ENCODE measurements at places on chromosomes 5 and 9.

DNA sequence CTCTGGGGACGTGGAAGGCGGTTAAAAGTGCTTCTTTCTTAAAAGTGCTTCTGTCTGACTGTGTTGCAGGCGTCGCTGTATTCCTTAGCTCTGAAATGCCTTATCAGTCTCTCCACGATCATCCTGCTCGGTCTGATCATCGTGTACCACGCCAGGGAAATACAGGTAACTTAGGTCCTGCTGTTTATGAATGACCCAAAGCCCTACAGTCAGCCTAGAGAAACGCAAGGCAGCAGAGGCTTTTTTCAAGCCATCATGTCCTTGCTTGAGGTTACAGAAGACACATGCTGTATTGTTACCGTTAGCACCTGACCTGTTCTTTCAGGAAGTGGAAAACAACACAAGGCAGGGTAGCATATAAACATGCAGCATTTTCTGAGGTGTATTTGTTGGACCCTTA, 2.0 kb downstream of the KCNN2 start:
- no peak for DNase-seq

- DNase-seq = no peak
Measured at GRCh38 chr5:107805824-107806223, 135.1 kb upstream of the EFNA5 start.

GRCh38 chr5:145847499-145848497, 12.7 kb upstream of the PRELID2 start:
- no peak for DNase-seq

DNA sequence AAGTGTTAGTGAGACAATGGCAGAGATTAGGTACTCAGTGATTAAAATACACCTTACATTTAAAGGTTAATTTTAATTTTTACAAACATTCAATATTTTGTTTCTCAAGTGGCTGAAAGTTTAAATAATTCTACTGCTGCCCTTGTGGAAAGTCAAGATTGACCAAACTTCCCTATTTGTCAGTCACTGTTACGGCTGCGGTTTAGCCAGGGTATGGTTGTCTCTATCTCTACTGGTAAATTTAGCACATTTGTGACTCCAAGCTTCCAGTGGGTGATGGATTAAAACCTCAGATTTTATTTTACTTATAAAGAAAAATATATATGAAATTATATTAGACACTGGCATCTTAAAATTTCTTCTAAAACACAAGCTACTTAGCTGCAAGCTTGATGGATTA, 368.4 kb downstream of the CDH18 start:
- no peak for DNase-seq

DNA sequence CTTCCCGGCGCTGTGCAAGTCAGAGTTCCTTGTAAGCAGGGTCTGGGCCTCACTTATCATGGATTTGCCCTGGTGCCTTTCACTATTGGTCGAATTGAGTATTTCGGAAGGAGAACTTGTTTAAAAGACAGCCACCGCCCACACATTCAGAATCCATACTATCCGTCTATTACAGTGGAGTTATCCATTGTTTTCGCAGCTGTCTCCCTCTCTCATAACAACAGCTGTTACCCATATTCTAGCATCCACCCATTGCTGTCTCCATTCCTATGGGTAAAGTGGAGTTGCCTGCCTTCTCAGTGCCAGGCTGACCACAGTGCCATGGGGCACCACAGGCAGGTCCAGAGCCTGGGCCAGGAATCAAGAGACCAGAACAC, 20.2 kb downstream of the FAXDC2 start:
- no peak for DNase-seq

GRCh38 chr5:171162596-171162995, 146.5 kb upstream of the TLX3 start:
- DNase-seq = peak; percentile 16

- DNase-seq = no peak
Measured at GRCh38 chr9:112086627-112087026, 88.5 kb downstream of the SUSD1 start.

- DNase-seq = no peak
Measured at GRCh38 chr5:56574778-56575177, 240.6 kb upstream of the MAP3K1 start.

- DNase-seq = no peak
Measured at GRCh38 chr5:23302438-23302837, 205.0 kb upstream of the PRDM9 start.

DNA sequence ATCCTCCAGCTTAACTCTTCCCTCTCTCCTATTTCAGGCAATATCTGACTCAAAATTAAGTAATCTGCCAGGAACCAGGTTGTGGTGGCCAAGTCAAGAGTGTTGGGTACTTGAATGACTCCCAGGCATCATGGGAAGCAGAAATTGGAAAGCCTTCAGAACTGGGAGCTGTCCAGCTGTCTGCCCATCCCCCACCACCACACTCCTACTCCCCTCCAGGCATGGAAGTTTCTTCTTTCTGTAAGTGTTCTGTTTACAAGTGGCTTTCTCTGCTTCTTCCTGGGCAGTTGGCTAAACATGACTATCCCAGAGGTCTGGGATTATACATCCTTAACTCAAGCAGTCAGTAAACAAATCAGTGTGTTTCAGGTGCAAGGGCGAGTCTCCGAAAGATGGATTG, 14.6 kb upstream of the PBX3 start:
- no peak for DNase-seq

DNA sequence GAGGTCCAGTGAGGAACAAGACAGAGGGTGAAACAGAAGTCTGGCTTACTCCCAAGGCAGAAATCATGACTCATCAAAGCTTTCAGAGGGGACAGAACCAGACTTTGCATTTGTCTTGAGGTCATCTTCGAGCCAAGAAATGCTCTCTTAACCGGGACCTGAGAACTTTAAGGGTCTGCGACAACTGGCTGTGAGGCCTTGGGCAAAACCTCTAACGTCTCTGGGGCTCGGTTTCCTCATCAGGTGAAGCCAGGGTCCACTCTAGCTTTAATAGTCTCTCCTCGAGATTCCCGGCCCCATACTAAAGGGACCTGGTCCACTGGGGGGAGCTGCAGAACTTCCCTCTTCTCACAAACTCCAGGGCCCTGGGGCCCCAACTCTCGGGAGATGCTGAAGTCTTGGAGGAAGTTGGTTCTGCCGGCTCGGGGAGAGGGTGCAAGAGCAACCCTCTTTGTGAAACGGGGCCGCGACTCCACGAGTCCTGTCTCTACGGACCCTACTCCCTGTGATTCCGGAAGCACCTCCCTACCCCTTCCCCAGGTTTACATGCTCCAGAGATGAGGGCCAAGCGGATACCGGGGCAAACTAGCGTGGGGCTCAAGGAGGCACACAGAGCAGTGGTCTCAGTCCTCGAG, 2.6 kb downstream of the GLIS3 start:
- DNase-seq = peak; percentile 76

DNA sequence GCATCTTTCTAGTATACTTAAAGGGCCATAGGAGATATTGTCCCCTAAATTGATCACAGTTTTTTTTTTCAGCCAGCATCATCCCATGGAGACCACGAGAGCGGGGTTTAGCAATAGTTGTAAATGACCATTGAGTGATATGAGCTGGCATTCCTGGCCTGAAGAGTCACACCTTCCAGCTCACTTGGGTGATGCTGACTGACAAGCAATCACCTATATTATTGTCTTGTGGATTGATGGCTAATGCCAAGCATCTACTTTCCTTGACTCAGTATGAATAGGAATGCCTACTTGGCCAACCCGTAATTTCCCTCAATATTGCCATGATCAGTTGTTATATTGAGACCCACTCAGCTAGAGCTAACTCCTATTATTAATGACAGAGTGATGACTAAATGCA, 70.5 kb downstream of the ADAMTSL1 start:
- no peak for DNase-seq

DNA sequence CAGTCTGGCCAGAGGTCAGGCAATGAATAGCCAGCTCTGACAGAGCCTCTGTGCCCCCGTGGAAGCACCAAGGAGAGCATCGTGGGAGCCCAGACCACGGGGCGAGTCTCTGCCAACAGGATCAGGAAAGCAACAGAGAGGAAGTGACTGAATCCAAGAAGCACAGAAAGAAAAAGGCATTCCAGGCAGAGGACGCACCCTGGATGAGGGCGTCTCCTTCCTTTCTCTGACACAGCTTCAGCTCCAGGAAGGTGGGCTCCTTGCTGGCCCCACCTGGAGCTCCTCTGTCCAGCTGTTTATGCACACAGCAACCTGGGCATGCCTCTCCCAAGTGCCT, 16.6 kb downstream of the HK3 start:
- no peak for DNase-seq

DNA sequence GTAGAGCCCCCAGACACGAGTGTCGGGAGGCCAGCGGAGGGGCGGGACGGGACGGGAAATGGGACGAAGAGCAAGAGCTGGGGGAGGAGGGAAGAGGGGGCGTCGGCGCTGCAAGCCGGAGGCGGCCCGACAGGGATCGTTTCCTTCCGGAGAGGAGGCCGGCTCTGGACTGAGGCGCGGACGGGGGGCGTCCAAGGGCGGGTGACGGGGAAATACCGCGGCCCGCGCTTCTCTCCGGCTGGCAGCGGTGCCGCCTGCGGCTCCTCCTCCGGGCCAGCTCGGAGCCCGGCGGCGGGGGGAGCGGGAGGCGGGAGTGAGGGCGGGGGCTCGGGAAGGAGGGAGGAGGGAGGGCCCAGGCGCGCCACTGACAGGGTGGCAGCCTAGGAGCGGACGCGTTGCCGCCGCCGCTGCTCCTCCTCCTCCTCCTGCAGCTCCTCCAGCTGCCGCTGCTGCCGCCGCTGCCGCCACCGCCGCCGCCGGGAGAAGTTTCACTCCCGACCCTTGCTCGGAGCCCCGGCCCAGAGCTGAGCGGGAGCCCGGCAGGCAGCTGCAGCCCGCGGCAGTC, at the start of gene CHSY3:
Gene CHSY3 (plus strand): TSS at position 364 of the 565 bp plus-strand sequence.
- DNase-seq = peak; percentile 31

- DNase-seq = no peak
Measured at GRCh38 chr9:27194401-27195091, 85.5 kb downstream of the TEK start.

DNA sequence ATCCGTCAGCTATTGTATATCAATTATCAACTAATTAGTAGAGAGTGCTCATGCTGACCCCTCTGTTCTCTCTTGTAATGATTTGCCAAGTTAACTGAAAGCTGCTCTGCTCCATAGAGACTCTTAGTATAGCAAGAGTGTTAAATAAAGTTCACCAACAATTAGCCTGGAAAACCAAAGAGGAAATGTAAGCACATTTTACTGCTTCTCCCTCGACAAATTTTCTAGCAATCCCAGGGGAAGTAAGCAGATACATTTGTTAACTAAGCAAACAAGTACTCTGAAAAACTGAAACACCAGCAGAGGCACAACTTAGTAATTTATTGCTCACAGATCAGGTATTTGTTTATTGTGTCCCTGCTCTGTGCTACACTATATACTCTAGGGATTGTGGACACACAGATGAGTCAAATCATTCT, 162.2 kb downstream of the GLIS3 start:
- no peak for DNase-seq

DNA sequence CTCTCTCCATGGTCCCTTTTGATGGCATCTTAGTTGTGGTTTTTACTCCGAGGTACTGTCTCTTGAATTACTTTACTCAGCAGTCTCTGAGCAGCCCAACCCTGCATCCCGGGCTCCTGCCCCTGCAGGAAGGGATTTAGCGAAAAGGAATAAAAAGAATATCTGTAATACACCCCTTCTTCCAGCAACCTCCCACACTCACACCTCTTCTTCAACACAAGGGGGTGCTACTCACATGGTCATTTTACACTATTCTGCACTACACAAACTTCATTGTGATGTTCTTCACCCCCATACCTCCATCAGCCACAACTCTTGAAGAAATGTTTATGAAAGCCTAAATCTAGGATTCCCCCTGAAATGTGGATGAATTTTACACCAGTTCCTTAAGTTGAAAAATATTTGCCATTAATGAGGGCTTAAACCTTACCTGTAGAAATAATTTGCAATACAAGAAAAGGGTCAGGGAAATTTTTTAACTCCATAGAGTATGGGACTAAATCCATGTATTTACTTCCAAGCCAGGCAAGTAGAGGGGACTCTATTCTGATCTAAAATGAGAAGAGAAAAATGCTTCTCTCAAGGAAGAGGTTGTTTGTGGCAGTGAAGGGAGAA, 26.0 kb downstream of the TPD52L3 start:
- peak; percentile 15 for DNase-seq

DNA sequence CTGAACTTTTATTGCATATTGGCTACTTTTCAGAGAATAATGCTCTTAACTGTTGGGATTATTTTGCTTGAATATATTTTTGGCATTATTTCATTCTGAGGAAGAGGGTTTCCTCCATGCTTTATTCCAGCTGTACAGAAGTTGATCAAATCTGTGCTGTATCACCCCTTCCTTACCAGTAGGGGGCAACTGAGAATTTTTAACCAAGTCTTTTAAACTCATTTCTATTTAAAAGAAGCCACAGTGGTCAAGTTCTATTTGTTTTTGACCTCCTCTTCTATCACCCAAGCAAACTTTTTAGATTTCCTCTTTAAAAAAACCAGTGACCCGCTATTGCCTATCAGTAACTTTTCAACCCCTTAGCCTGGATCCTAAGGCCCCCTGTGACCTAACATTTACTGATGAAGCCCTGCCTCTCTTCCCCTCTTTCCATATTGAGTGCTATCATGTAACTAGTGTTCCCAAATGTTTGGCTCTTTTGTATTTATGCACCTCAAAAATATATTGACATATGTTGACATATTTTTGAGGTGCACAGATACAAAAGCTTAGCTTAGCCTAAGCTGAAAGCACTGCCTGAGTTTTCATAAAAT, 80.6 kb downstream of the FBXO4 start:
- DNase-seq = no peak

DNA sequence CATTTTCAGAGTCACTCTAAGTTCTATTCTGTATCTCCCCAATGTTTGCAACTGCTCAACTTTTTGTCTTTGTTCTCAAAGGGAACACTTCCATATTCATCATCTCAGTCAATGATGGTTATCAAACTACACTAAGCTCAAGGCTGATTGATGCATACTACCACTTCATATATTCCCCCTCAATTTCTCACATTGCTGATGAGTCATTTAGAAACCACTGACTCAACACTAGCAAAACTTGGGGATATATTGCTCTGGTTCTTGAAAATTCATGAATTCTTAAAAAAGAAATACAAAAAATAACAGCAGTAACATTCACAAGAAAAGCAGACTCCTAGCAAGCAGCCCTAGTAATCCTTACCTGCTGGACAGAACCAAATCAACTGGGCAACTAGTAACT, 52.2 kb downstream of the ABHD17B start:
- no peak for DNase-seq

- no peak for DNase-seq
Measured at GRCh38 chr9:109166171-109166770, 778 bp downstream of the FRRS1L start.

- no peak for DNase-seq
Measured at GRCh38 chr9:126804198-126804695, 593 bp upstream of the ZBTB43 start.

DNA sequence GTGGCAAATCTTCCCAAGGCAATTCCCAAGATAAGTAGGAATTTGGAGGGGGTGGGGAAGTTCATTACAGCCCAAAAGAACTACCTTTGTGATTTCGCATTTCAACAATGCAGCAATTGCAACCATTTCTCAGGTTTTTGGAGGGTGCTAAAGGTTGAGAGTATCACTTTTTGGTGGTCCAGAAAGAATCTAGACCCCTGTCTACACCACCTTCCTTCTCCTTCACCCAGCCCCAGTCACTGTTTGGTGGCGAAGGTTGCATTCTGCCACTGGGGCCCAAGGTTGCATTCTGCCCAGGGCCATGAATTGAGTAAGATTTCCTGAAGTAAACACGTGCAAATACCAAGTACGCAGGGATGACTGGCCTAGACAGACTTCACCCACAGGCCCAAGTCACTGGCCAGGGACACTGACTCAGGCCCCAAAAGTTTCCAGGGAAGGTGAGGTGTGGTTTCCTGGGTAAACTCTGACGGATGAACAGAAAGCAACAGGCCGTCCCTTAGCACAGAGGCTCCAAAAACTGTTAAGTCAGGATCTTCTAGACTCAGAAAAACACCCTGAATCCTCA, 5.7 kb downstream of the PDE6A start:
- peak; percentile 41 for DNase-seq

GRCh38 chr5:157059093-157059539, at the start of gene HAVCR1:
TSS of gene HAVCR1 (minus strand) at chr5:157059116. CDS start at chr5:157057943, 1,173 bp downstream.
- DNase-seq = no peak
